ENCODE measurements at places on chromosomes 4 and X. TPM values are rescaled to one million over a fixed set of nuclear protein-coding genes. Genes with fewer than 3 reads are reported as not detected.
A peak's percentile ranks its signal among the peaks of the same experiment; 100 is the strongest.

GRCh38 chr4:95293014-95293413, 255.8 kb downstream of the UNC5C start:
- DNase-seq: peak; percentile 28

DNA sequence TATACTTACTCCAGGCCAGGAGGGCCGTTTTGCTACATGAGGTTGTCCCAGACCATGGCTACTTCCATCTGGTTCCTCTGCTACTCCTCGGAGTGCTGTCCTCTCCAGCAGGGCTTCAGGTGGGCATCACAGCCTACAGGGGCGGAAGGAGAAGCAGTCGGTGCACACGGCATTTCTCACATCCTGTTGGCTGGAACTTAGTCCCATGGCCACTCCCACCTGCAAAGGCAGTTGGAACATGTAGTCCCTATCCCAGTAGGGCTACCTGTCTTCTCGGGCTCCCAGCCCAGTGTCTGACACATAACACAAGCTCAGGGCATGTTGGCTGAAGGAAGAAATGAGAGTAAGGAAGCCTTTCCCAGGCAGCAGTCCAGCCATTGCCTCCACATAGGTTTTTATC, 7.7 kb upstream of the STK32B start:
- DNase-seq: no peak

GRCh38 chr4:51895158-51895557, 52.2 kb downstream of the DCUN1D4 start:
- DNase-seq: no peak

DNA sequence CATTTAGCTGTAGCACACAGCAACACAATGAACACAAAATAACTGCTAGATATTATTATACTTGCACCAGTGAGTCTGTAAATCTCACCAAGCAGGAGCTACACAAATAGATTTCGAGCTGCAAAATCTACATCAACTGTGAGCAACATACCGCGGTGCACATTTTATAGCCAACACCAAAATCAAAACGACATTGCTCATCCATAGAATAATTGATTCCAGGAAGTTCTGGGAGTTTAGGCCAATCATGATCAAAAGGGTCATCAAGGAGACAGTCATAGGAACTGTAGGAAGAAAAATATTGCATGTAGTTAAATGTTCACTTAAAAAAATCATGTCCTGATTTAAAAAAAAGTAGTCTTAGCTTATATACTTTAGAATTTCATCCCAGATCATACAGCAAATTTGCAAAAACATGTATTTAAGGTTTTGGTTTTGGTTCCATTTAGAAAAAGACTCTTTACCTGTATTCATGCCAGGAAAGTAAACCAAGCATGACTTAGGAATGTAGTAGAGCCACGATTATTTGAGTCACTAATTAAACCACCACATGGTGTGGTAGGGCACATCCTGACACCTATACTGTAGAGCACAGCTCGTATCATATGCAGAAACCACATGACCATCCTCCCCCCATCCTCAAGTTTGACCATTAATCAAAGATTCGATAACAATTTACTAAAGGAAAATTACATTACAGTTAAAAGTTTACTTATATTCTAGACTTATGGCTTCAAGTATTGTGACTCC, 250.4 kb downstream of the ADAMTS3 start:
- DNase-seq: peak; percentile 32

Gene KLHL4
- total RNA-seq: 1.5 TPM

Gene MXRA5
- 2.8 TPM for total RNA-seq

- DNase-seq: no peak
These were observed 178.1 kb downstream of the MAML3 start for GRCh38 chr4:139975830-139976272.

GRCh38 chrX:135432881-135433521, 11.3 kb downstream of the SMIM10L2A start:
- no peak for DNase-seq

- DNase-seq: no peak
These were observed 9.8 kb upstream of the HMGB2 start for GRCh38 chr4:173343832-173344397.

Gene ELOVL6
- total RNA-seq: 15.6 TPM

Gene XKRX
- 3.7 TPM for total RNA-seq

GRCh38 chr4:182835006-182835740, 82.0 kb downstream of the DCTD start:
- DNase-seq: no peak

GRCh38 chrX:53637479-53637878, 49.0 kb downstream of the HUWE1 start:
- DNase-seq: no peak

GRCh38 chrX:2500091-2500802, 529 bp downstream of the DHRSX start:
- peak; percentile 68 for DNase-seq

DNA sequence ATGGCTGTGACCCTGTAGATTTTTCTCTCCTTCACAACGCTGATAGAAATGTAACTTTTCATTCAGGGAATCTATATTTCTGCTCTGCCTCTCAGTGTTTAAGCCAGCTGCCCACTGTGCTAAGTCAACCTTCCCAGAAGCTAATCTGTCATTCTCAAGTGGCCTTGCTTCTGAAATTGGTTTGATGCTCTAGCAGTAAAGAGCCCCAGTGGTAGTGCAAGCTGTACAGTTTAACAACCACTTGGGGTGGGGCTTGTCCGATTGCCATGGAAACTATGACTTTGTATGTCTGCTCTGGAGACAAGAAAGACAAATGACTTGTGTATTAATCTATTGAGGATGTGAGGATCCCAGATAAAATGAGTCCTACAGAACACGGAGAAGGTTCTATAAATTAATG, 620.9 kb upstream of the GALNT7 start:
- no peak for DNase-seq

Measured in M059J (cell line).